ENCODE measurements at places on chromosomes 2 and 18.

- no peak for DNase-seq
These were observed 11.9 kb downstream of the SLC14A2 start for GRCh38 chr18:45627204-45627526.

DNA sequence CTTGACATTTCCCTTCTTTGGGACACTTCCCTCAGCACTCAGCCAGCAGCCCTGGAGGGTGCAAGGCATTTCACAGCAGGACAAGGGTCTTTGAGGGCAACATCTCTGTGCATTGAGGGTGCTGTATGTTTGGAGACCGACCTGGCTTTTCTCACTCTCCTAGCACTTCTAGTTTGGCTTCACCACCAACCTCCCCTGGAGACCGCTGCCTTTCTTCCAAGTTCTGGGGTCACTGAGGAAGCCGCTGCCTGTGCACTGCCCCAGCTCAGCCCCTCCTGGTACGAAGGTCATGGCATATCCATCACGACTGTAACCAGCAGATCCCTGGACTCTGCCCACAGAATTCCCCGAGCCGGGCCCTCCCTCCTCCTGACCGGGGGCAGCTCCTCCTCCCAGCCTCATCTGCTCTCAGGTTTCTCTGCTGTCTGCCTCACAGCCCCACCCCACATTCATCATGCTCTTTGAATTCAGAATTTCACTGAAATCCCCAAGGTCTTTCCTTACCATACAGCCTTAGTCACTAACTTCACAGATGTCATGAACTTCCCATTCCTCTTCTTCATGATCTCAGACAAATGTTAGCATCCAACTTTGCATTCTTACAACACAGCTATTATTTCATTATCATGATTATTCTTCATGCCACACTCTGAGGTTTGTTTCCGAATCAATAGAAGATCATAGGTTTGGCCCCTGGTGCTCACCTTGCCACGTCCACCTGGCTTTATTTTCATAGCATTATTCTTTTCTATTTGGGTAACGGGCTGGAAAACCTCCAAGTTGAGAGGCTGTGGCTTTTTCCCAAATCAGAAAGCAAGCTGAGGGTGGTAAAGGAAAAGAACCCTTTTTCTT is 113.0 kb upstream of the COPS8 start:
- no peak for DNase-seq

DNA sequence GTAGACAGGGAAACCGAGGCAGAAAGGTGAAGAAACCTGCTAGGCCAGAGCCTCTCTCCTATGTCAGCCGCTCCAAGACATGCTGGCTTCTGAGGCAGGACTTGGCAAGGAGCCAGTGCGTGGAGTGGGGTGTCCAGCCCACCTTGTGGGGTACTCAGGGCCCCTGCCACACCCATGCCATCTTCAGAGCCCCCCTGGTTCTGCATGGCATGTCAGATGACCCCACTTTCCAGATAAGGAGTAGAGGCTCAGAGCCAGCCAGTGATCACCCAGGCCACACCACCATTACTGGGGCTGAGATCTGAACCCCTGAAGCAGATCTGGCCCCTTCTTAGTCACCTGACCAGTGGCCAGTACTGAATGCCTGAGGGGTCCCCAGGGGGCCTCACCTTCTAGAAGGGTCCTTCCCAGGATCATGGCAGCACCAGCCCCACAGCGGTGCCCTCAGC is 14.7 kb downstream of the CROCC2 start:
- no peak for DNase-seq

GRCh38 chr2:239429473-239430350 is 28.9 kb upstream of the HDAC4 start:
- no peak for DNase-seq

GRCh38 chr2:8307606-8308180 is 374.2 kb upstream of the ID2 start:
- no peak for DNase-seq

GRCh38 chr2:174585657-174586252 is 11.8 kb downstream of the WIPF1 start:
- no peak for DNase-seq

DNA sequence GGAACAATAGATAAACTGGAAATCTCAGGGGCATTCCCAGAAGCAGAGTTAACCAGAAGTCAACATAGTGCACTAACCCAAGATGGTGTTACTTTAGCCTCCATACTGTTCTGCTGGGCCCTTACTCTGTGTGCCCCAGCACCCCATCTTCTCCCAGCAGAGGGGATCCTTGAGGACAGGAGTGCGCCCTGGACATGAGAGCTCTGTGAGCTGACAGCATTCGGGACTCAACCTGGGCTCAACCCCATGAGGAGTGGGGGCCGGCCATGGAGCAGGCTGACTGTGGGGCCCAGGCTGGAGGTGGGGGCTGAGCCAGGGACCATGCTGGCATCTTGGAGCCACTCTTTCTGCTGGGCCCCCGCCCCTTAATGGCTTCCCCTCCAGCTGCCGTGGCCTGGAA is 156.3 kb upstream of the HS6ST1 start:
- no peak for DNase-seq

GRCh38 chr2:206203331-206203730 is 43.6 kb downstream of the EEF1B2 start:
- DNase-seq, result no peak

DNA sequence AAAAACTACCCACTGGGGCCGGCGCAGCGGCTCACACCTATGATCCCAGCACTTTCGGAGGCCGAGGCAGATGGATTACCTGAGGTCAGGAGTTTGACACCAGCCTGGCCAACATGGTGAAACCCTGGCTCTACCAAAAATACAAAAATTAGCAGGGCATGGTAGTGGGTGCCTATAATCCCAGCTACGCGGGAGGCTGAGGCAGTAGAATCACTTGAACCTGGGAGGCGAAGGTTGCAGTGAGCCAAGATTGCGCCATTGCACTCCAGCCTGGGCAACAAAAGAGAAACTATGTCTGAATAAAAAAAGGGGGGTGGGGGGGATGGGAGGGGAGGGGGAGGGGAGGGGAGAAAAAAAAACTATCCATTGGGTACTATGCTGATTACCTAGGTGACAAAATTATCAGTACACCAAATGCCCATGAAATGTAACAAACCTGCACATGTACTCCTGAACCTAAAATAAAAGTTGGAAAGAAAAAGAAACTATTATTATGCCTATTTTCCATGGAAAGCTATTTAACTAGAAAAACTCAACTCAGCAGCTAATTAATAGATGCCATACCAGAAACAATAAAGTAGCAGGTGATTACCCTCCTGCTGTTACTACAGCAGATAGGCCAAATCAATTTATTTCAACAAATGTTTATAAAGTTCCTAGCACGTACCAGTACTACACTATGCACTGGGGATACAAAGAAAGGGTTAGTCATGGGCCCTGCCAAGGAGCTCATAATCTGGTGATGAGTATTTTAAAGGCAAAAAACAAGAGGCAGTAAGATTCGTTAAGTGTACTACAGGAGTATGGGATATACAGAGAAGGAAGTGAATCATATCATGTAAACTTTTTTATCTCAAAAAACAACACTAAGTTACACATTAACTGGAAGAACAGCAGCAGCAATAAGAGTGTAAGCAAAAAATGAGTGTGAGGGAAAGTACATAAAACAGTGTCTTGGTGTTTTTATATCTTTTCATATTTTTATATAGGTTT is 112.8 kb upstream of the SLC39A10 start:
- no peak for DNase-seq

DNA sequence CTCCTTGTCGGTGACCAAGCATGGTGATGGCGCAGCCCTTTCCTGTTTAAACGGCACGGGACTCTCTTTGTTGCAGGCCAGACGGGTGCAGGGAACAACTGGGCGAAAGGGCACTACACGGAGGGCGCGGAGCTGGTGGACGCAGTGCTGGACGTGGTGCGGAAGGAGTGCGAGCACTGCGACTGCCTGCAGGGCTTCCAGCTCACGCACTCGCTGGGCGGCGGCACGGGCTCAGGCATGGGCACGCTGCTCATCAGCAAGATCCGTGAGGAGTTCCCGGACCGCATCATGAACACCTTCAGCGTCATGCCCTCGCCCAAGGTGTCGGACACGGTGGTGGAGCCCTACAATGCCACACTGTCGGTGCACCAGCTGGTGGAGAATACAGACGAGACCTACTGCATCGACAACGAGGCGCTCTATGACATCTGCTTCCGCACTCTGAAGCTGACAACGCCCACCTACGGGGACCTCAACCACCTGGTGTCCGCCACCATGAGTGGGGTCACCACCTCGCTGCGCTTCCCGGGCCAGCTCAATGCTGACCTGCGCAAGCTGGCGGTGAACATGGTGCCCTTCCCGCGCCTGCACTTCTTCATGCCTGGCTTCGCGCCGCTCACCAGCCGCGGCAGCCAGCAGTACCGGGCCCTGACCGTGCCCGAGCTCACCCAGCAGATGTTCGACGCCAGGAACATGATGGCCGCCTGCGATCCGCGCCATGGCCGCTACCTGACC is 17.1 kb downstream of the TUBB6 start:
- DNase-seq, result no peak

GRCh38 chr2:201007584-201007998 is 44.1 kb upstream of the ORC2 start:
- DNase-seq, result no peak

DNA sequence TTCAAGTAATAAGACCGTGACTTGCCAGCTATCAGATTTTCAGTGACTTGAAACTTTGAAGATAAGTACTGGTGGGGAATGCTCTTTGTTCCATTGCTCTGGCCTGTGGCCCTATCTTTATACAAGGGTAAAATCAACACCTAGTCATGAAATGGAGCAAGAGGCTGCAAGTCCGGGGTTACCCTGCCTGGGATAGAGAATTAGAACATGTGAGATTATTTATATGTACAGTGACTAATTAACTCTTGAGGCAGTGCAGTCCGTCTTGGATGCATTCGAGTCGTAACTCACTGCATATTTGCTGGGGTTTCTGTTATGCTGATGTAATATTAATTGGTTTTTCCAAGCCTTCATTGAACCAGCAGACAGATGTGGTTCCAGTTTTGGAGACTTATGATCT is 105.8 kb upstream of the LYPD6 start:
- DNase-seq, result no peak

- DNase-seq, result no peak
These were observed 82.0 kb upstream of the ITGB6 start for GRCh38 chr2:160282063-160282580.

DNA sequence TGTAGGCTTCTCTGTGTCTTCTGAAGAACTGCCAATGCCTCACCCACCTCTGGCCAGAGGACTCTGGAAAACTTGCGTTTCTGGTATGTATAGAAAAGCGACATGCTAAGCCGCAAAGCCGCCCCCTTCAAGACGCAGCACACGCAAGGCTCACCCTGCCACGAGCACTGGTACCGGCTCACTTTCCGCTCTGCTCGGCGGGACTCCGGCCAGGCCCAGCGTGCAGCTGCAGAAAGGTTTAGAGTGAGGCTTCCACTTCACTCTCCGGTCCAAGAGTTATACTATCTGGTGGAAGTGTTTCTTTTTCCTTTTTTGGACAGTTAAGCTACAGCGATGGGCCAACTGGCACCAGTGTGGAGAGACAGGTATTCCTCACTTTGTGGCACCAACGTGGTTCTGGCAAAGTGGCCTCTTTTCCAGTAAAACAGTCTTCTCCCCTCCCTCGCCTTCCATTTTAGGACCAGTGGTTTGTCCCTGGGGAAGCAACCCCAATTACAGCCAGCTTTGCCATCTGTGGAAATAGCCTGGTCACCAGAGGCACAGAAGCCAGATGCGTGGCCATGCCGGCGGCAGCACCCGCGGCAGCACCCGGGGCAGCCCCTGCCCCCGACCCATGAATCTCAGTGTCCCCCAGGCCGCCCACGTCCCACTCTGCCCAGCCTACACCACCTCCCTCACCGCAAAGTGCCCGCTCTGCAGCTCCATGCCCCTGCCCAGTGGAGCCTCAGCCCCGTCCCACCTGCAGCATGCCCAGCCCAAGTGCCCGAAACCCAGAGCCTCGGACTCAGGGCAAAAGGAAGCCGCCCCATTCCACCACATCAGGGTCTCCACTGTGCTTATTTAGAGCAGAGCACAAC is 91.6 kb upstream of the CTDP1 start:
- DNase-seq, result no peak

DNA sequence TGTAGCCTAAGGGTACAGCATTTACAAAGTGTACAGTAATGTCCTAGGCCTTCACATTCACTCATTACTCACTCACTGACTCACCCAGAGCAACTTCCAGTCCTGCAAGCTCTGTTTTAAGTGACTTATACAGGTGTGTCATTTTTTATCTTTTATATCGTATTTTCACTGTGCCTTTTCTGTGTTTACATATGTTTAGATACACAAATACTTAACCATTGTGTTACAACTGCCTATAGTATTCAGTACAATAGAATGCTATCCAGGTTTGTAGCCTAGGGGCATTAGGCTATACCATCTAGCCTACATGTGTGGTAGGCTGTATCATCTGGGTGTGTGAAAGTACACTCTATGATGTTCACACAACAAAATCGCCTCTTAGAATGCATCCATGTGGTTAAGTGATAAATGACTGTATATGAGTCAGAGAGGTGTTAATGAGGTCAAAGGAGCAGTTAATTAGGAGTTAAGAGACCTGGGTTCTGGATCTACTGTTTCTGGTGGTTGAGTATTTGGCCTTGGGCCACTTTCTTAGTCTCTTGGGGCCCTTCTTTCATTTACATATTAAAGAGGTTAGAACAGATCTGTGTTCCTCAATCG is 149.1 kb downstream of the GREB1L start:
- no peak for DNase-seq

DNA sequence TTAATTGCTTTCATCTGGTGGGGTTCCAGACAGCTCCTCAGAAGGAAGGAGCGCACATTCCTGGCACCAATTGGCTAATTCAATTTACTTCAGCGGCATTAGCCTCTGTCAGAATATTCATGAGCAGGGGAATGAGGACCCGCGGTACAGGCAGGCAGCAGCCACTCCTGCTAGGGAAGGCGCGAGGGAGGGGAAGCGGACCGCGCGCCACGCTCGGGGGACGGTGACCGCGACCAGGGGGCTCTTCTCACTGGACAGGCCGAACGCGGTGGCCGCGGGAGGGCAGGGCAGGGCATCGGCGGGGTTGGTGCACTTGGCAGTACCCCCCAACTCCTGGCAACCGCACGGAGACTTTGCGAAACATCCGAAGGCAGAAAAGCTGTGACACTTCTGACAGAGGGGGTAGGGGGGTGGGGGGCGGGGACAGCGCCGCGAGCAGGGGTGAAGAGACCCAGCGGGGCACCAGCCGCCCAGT is at the start of gene CDH20:
TSS of gene CDH20 (plus strand) at position 160 of the 475 bp plus-strand sequence.
- DNase-seq, result no peak

DNA sequence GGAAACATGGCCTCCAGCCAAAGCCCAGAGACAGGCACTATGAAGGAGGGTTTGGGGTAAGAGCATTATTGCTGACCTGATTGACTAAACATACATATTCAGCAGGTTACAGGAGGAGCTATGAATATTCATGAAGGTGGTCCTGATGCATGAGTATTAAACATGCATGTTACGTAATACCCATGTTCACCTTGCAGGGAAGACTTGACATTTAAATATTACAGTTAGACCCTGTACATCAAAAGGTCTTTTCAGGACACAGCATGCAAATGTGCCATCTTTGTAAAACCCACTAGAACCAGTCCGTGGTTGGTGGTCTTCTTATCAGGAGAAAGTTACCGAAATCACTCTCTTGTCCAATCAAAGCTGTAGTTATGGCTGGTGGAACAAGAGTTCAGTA is 59.9 kb downstream of the XRCC5 start:
- no peak for DNase-seq

Data from stimulated activated CD8-positive, alpha-beta memory T cell treated with anti-CD3 and anti-CD28 coated beads, Interleukin-4, amount 100 ng/mL, for 1 hour (primary cell).